ENCODE measurements at places on chromosomes 5 and 9. TPM values are rescaled to one million over a fixed set of nuclear protein-coding genes. Genes with fewer than 3 reads are reported as not detected.

BTNL9 gene
- polyA plus RNA-seq: 7.6 TPM

FABP6 gene
- 0.18 TPM for polyA plus RNA-seq

STPG3 gene
- polyA plus RNA-seq: not detected

DNA sequence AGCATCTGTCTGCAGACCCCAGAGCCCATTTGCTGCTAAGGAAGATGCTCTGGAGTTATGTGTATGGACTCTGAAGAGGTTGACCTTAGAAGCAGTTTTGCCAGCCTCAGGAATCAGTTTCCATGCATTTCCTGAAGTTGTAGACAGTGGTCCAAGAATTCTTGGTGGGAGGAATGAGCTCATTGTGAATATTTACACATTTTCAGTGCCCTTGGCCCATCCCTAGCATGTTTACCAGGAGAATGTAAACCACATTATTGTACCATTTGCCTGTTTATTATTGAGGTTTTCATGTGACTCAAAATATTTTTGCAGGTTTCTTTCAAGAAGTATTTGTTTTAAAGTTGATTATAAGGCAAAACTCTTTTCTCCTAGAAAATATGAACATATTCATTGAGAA lies 93.8 kb downstream of the NXNL2 start:
- no peak for DNase-seq

INSL4 gene
- not detected for polyA plus RNA-seq

SLC36A2 gene
- polyA plus RNA-seq: 0.32 TPM

PLPP7 gene
- polyA plus RNA-seq: 27.4 TPM

GRCh38 chr9:13719981-13720676 lies 440.6 kb upstream of the MPDZ start:
- no peak for DNase-seq

SNCAIP gene
- 8.1 TPM for polyA plus RNA-seq

GRCh38 chr9:133795049-133795448 lies 56.9 kb upstream of the SARDH start:
- DNase-seq: no peak

GRCh38 chr5:36056422-36056821 lies 10.3 kb downstream of the UGT3A2 start:
- DNase-seq: no peak

GARIN3 gene
- not detected for polyA plus RNA-seq

DNA sequence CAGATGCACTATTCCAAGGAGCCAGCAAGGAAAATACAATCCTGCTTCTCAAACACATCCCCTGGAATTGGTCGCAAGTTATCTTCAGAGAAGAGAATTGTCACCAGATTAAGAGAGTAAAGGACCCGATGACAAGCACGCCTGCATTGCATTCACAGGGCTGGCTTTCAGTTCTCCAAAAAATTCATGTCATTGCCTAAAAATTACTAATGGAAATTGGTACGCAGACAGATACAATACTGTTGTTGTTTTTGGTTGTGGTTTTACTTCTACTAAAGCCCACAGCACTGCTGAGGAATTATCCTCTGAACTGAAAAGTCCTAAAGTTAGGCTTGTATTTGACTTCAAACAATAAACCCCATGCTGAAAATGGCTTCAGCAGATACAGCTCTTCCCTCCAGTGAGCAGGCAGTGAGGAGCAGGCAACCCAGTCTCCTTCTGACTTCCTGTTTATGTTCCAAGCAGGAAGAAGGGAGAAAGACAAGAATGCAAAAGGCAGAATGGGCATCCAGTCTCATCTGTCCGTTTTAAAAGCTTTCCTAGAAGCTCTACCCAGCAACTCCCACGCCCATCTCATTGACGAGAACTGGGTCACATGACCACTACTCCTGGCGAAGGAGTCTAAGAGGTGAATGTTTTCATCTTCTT lies 80.6 kb upstream of the ZNF366 start:
- DNase-seq: no peak

- no peak for DNase-seq
Observed at GRCh38 chr9:105507096-105507790, 50.7 kb upstream of the FKTN start.

DNA sequence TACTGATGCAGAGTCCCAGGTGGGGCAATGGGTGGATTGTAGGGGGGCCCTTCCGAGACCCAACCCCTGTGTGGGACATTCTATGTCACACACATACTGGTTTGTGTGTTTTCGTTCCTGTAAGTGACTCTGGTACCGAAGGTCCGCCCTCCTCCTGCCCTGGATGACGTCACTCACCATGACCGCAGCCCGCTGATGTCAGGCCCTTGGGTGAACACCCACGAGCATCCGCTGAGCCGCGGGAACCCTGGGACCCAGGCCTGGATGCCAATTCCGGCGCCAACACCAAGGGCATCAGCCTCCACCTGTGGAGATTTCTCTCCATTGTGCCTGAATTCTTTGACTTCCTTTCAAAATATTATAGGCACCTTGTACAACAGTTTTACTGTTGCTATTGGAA lies 184.3 kb downstream of the MTRR start:
- DNase-seq: no peak

- no peak for DNase-seq
Observed at GRCh38 chr9:36924071-36924470, 110.0 kb downstream of the PAX5 start.

GRCh38 chr5:54990841-54991258 lies 5.5 kb upstream of the ESM1 start:
- DNase-seq: no peak

DNA sequence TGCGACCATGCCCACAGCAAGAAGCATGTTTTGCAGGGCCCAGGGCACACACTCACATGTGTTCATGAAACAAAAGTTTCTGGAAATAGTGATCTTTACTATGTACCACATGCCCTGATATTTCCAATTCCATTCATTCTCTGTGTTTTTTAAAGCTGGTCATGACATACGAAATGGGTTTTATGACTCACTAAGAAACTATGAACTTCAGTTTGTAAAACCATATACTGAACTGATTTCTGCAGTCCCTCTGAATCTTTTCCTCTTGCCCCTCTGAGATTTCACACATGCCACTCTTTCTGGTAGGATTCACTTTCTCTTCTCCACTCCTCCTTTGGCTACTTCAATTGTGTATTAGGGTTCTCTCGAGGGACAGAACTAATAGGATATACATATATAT lies 416.1 kb upstream of the TRPC7 start:
- DNase-seq: no peak

DNA sequence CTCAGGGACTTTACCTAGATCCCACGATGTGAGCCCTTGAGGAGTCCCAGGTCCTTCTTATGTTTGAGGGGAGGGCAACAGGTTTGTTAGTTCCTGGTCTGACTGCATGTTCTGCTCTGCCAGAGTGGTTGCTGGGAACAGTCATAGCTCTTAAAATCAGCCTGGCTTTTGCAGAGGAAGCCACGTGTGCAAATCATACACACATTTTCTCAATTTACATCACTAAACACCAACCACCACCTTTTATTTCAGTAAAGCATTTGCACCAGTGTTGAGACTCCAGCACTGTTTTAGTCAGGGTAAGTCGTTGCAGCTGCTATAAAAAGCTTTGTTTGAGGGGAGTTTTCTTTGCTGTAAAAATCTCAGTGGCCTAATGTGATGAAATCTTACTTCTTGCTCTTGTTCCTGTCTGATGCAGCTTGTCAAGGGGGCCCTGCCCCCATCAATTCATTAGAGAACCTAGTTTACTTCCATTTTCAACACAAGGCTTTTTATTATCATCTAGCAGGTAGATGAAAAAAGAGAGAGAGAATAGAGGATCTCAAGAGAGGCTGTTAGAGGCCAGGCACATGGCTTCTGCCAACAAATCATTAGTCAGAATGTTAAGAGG lies 70.3 kb upstream of the VCAN start:
- no peak for DNase-seq

FBXL7 gene
- polyA plus RNA-seq: 19.8 TPM

PCDHB16 gene
- polyA plus RNA-seq: 4.2 TPM

SPINK13 gene
- 0.19 TPM for polyA plus RNA-seq

SPAG8 gene
- polyA plus RNA-seq: 1.8 TPM

- DNase-seq: no peak
Observed at GRCh38 chr5:9524941-9525340, 20.9 kb downstream of the SEMA5A start.

DNA sequence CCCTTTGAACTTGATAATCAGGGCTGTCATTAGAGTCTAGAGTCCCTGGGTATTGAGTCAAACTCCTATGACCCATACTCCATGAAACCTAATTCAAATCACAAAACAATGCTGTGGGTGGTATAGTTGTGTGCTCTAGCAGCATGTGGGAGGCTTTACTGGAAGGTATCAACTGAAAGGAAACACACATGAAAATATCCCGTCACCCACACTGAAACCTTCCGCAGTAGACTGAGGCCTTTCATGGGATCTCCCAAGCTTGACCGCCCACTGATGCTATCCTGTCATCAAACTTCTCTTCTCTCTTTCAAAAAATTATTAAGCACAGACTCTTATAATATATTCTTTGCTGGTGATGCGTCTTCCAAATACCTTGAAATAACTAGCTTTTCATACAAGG lies 569.1 kb upstream of the MEF2C start:
- no peak for DNase-seq

DOK3 gene
- 4.8 TPM for polyA plus RNA-seq

- DNase-seq: no peak
Observed at GRCh38 chr5:57863661-57864060, 381.1 kb upstream of the ACTBL2 start.

Data from muscle of arm (tissue), 14 donors.